ENCODE measurements at places on chromosomes 1 and 21. TPM values are rescaled to one million over a fixed set of nuclear protein-coding genes. Genes with fewer than 3 reads are reported as not detected.

Gene S100A1
- 2.1 TPM for total RNA-seq

Gene RASSF5
- total RNA-seq: 6.0 TPM

Gene GSTM3
- 91.3 TPM for total RNA-seq

Gene PGLYRP4
- total RNA-seq: not detected

Gene C1orf226
- 1.8 TPM for total RNA-seq

Gene RHBDL2
- total RNA-seq: 0.46 TPM

Gene F3
- total RNA-seq: 47.1 TPM

Gene ATP1A2
- 131 TPM for total RNA-seq

Gene C1orf185
- not detected for total RNA-seq

Gene CR1
- total RNA-seq: 0.46 TPM

Gene HCRTR1
- 2.5 TPM for total RNA-seq

Gene FNDC5
- 30.2 TPM for total RNA-seq

Gene MFAP2
- 7.4 TPM for total RNA-seq

Gene S100A8
- total RNA-seq: 13.1 TPM

Gene HSPA6
- total RNA-seq: 1.2 TPM

Gene ERG
- 2.5 TPM for total RNA-seq

Gene KRTAP7-1
- not detected for total RNA-seq

Gene MTHFR
- total RNA-seq: 25.4 TPM

Gene CRP
- total RNA-seq: not detected

Gene IGSF9
- total RNA-seq: 3.9 TPM

Gene CDC14A
- 8.3 TPM for total RNA-seq

Gene TGFB2
- total RNA-seq: 30.7 TPM

Gene CASQ2
- total RNA-seq: 0.23 TPM

Gene DPYD
- total RNA-seq: 20.5 TPM

Gene TTC39A
- 15.2 TPM for total RNA-seq

Gene TSACC
- not detected for total RNA-seq

Gene TMPRSS2
- under 0.01 TPM for total RNA-seq

Gene NCAM2
- 162 TPM for total RNA-seq

Gene LEPR
- total RNA-seq: 13.6 TPM

Gene LRRC53
- total RNA-seq: 0.23 TPM

Gene NEGR1
- 149 TPM for total RNA-seq

Gene TACSTD2
- total RNA-seq: 0.23 TPM

Gene LMX1A
- total RNA-seq: 3.7 TPM

Gene SV2A
- total RNA-seq: 183 TPM

Gene SLAMF7
- not detected for total RNA-seq

Gene NECTIN4
- total RNA-seq: not detected

Gene FAM110D
- total RNA-seq: 0.92 TPM

Gene TIE1
- 19.6 TPM for total RNA-seq

Gene SPEN
- 52.6 TPM for total RNA-seq

Gene DCST2
- total RNA-seq: 0.46 TPM

Gene NUP210L
- 0.23 TPM for total RNA-seq

Gene UBE2U
- total RNA-seq: not detected

Gene GPN2
- 14.8 TPM for total RNA-seq

Gene PDPN
- total RNA-seq: 11.8 TPM

Gene OLIG1
- total RNA-seq: 23.5 TPM

Gene TAL1
- 5.8 TPM for total RNA-seq

Gene ROR1
- total RNA-seq: 2.3 TPM

Gene SPRR3
- total RNA-seq: not detected

Gene SFT2D2
- total RNA-seq: 32.1 TPM

Gene CASQ1
- total RNA-seq: 0.92 TPM

Gene NFASC
- 46.4 TPM for total RNA-seq

Gene TRMT1L
- total RNA-seq: 22.8 TPM

Gene MRPL20
- total RNA-seq: 65.0 TPM

Gene OR2W3
- 6.0 TPM for total RNA-seq
